ENCODE measurements at places on chromosomes 11 and 22.
A peak's percentile ranks its signal among the peaks of the same experiment; 100 is the strongest.

- no peak for DNase-seq
Measured at GRCh38 chr11:17511571-17511970, 32.6 kb downstream of the USH1C start.

- no peak for DNase-seq
Measured at GRCh38 chr11:46249938-46250744, 27.3 kb upstream of the CREB3L1 start.

- no peak for DNase-seq
Measured at GRCh38 chr11:125408311-125408711, 87.8 kb downstream of the FEZ1 start.

- no peak for DNase-seq
Measured at GRCh38 chr11:61699737-61700160, 19.6 kb downstream of the DAGLA start.

GRCh38 chr11:112610996-112611750 lies 350.0 kb upstream of the NCAM1 start:
- DNase-seq: no peak

DNA sequence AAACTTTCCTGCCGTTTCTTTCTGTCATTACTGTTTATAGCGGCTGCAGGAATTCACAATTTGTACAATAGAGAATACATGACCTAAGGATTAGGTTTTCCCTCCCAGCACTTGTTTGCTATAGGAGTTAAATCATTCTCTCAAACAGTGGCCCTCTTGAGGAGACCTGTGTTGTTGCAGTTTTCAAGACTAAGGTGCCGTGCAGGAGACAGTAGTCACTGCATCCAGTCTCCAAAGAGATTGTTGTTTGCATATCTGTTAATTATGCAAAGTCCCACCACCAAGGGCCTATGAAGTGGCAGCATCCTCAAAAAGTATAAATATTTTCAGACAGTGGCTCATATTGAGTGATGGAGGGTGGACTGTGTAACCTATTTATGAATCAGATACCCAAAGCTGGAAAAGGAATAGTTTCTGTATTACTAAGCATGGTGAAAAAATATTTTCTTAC lies 2.3 kb downstream of the PRSS23 start:
- DNase-seq: no peak

GRCh38 chr11:17596310-17596669 lies 49.2 kb downstream of the OTOG start:
- no peak for DNase-seq

DNA sequence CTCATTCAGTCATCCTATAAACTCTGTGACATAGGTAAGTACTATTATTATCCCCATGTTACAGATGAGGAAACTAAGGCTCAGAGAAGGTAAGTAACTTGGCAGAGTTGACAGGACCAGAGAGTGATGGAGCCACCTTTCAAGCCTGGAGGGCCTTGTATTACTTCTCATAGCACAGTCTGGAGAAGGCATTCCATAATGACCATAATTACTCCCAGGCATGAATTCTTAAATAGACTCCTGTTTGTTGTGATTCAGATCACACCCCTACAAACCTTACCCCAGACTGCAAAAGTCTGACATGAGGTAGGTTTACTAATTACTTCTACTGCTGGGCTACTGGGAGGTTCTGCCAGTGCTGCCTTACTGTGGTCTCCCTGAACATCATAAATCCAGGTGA lies 77.0 kb downstream of the CD44 start:
- no peak for DNase-seq

DNA sequence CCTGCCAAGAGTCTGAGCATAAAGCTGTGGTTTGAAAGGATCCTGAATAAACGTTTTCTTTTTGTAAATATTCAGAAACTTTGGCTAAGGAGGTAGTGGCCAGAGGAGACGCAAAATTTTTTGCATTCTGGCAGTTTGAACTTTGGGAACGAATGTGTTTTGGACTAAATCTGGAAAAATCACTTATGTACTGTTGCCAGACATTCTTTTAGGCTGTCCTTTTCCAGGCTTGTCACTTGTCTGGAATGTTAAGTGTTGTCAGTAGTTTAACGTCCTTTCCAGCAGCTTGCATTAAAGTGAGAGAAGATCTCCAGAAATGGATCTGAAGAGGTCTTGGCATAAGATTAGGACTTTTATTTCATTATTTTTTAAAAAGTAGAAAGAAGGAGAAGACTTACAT lies 18.5 kb downstream of the SPECC1L start:
- no peak for DNase-seq

GRCh38 chr22:38415561-38416321 lies 39.3 kb downstream of the KCNJ4 start:
- DNase-seq: no peak

- DNase-seq: no peak
Measured at GRCh38 chr11:312092-312816, 1.6 kb upstream of the IFITM1 start.

DNA sequence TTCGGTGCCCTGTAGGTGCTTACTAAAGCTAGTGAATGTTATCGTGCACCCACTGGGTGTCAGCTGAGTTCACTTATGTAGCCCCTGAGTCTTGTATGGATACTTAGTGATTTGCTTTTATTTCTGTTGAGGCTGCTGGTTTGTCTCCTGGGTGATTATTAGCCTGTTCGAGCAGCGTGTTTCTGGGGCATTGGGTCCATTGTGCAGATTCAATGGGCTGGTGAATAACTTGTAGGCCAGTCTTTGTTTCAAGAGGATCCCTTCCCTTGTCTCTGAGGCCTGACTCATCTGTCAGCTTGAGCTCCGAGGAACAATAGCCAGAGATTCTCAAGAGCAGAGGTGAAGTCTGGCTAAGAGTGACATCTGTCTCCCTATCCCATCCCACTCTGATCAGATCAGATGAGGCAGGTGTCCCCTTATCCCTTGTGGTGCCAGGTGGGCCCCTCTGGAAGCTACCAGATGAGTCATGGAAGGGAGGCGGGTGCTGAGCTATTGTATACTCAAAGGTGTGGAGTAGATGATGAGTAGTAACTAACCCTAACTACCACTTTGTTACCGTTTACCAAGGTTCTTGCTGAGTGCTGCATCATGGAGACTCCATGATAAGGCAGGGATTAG lies 3.7 kb downstream of the MIAT start:
- no peak for DNase-seq

DNA sequence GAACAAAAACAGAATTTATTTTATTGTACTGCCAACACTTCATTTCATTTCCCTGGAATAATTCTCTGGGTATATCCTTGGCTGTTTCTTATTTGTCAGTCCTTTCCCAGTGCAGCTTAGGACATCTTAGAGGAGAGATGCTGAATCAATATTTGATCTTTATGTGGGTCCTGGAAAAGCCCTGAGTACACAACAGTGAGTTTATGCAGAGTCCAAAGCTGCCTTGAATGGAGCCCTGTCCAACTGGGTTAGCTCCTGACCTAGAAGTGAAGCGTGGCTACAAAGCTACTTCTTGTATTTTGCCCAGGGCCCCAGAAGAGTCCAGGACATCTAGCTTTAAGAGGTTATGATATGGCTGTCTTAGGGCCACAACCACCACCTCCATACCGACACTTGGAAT lies 378.0 kb upstream of the FAT3 start:
- DNase-seq: no peak

- DNase-seq: no peak
Measured at GRCh38 chr11:79404325-79404724, 36.5 kb downstream of the TENM4 start.

DNA sequence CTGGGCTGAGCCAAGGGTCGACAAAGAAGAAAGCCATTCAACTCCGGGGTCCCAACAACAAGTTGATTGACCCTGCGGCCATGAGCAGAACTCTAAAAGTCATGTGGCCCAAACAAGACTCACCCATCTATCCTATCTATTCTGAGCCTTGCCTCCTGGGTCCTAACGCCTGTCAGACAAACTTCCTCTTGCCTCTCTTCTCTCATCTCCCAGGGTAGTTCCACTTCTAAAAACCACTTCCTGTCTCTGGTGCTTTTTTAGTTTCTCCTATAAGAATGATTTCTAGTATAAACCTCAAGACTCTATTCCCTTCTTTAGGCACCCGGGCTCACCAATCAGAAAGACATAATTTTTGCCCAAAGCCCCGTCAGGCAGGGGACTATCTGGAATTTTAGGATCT lies 530.2 kb downstream of the DLG2 start:
- DNase-seq: no peak

DNA sequence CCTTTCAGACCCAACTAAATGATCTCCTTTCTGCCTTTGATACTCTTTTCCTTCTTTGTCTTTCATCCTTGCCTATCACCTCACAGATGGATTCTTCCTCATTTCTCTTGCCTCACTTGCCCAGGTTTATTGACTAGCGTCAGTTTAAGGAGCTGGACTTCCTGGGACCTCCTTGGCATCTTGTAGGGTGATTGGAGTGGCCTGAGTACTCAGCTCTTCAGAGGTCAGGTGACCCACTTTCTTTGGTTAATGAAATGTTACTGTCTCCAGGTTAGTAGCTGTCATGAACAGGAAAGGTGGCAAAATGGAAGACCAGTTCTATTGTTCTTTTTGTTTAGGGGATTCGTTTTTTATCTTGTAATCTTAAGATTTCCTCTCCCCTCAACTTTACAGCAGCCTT lies 4.6 kb upstream of the BACE1-AS start:
- no peak for DNase-seq

DNA sequence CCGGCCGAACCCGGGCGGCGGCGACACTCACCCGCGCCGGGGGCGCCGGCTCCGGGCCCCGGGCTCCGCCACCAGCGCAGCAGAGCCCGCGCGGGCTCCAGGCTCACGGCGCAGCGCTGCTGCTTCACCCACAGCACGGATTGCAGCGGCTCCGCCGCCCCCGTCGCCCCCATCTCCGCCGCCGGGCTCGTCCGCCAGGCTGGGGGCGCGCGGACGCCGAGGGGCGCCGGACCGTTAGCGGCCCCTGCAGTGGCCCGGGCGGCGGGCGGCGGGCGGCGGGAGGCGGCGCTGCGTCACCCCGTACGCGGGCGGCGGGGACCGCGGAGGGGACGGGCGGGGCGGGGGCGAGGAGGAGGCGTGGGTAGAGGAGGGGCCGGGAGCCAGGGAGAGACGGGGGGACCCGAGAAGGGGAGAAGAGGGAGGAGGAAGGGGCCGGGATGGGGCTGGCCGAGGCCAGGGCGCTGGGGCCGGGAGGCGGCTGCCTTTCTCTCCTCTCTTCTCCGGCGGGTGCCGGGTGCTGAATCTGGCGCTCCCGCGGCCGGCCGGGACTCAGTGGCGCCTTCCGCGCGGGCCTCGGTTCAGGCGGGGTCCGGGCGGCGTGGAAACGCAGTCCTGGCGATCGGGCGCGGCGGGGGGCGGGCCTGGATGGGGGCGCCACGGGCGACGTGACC lies at the start of gene CERK:
Gene CERK, minus strand, starts transcription at position 277 of the 671 bp plus-strand sequence. Its CDS starts 104 bp downstream, at position 173.
- DNase-seq: peak; percentile 36

- DNase-seq: no peak
Measured at GRCh38 chr11:130829920-130830511, 86.3 kb downstream of the SNX19 start.

- DNase-seq: no peak
Measured at GRCh38 chr22:30858976-30859713, 109.4 kb downstream of the MORC2 start.

GRCh38 chr11:27618281-27618915 lies 81.9 kb downstream of the BDNF start:
- DNase-seq: no peak

- DNase-seq: no peak
Measured at GRCh38 chr22:42236848-42237247, 33.6 kb downstream of the TCF20 start.

GRCh38 chr11:21707116-21707739 lies 485.7 kb upstream of the ANO5 start:
- no peak for DNase-seq

GRCh38 chr11:96607864-96608558 lies 218.2 kb downstream of the JRKL start:
- DNase-seq: no peak

GRCh38 chr11:102138670-102139069 lies 28.4 kb downstream of the YAP1 start:
- no peak for DNase-seq

DNA sequence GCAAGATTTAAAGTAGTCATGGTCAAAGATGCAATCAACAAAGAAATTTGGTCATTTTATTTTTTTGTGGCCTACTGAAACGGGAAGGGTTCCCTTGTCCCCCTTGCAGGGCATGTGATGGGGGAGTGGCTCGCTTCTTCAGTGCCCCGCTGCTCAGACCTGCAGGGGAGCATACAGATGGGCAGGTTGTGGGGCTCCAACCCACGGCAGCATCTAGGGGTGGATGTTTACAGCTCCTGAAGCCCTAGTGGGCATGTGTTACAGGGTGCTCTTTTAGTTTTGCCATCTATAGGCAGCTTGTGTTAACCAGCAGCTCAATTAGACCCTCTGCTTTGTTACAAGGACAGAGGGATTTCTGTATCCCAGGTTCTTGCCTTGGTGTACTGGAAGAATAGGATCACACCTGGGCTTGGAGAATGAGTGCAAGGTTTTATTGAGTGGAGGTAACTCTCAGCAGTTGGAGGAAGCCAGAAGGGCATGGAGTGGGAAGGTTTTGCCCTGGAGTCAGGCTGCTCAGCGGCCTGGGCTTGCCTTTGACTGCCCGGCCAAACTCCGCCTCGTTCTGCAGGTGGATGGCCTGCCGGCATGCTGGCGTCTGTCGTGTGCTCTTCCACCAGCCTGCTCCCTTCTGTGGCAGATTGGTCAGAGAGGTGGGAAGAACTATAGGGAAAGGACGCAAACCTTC lies 9.4 kb downstream of the GSTP1 start:
- DNase-seq: no peak

- peak; percentile 28 for DNase-seq
Measured at GRCh38 chr11:62370743-62371440, 33.6 kb downstream of the ASRGL1 start.

DNA sequence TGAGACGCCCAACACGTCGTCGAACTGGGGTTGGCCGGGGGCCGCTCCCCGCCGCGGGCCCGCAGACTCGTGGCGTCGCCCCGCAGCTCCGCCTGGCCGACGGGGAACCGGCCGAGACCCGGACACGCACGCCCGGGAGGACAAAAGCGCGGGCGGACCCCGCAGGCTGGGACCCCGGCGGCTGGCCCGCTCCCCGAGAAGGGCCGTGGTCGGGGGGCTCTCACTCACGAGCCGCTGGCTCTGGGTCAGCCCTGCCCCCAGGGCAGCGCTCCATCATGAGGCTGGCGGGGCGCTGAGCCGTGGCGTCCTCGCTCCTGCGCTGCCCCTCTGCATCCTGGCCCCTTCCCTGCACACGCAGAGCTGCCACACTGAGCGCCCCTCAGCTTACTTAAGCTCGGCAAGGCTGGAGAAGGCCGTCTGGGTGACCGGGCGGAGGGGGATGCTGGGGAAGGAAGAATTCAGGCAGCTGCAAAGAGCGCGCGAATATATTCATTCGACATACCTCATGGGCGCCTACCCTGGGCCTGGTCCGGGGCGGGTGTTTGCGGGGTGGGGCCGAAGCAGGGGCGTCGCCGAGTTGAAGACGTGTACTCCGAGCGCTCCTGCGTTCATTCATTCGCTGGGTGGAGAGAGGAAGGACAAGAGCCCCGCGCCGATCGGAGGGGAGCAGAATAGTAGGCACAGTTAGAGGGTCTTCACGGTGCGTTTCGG lies 579 bp upstream of the CYB5R2 start:
- no peak for DNase-seq

GRCh38 chr11:68659158-68659921 lies 25.0 kb upstream of the GAL start:
- DNase-seq: no peak

- no peak for DNase-seq
Measured at GRCh38 chr22:39703091-39703490, 132.5 kb downstream of the CACNA1I start.

GRCh38 chr11:43962383-43963278 lies 20.2 kb downstream of the C11orf96 start:
- DNase-seq: no peak

GRCh38 chr11:17775035-17775348 lies 40.4 kb downstream of the KCNC1 start:
- no peak for DNase-seq

- peak; percentile 32 for DNase-seq
Measured at GRCh38 chr11:911031-911889, 650 bp upstream of the CHID1 start.

GRCh38 chr11:92702037-92702804 lies 267.2 kb upstream of the MTNR1B start:
- DNase-seq: no peak
